ENCODE measurements at places on chromosomes 11 and 22.
A peak's percentile ranks its signal among the peaks of the same experiment; 100 is the strongest.

DNA sequence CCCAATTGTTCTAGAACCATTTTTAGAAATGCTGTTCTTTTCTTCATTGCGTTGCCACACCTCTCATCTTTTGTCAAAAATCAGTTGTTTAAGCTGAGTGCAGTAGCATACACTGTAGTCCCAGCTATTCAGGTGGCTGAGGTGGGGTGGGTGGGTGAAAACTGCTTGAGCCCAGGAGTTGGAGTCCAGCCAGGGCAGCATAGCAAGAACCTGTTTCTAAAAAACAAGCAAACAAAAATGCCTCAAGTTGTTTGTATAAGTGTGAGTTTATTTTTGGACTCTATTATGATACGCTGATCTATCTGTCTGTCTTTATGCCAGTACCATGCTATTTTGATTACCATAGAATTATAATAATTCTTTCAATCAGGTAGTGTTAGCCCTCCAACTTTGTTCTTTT, 62.5 kb upstream of the RRM1 start:
- DNase-seq, result no peak

GRCh38 chr11:115324581-115325432, 179.4 kb downstream of the CADM1 start:
- peak; percentile 25 for DNase-seq

GRCh38 chr11:114275280-114275679, 20.9 kb upstream of the NNMT start:
- no peak for DNase-seq

GRCh38 chr11:127966821-127967220, 620.5 kb downstream of the ETS1 start:
- no peak for DNase-seq

- no peak for DNase-seq
Observed at GRCh38 chr22:31881865-31882264, 62.5 kb upstream of the YWHAH start.

DNA sequence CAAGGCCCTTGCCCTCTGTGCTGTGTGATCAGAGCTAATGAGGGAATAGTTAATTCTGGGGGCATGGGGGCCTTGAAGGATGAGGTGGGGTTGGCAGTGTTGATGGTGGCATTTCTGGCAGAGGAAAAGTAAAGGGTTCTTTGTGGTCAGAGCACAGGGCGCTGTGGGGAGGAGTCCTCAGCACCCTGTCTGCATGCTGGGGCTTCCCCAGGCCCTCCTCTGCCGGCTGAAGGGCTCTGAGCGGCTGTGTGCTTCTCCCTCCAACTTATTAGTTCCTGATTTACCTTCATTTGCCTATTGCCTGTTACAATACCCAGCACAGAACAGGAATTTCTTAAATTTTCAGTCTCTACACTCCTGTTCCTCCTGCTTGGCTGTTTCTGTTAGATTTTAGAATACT, 122.8 kb downstream of the HIPK3 start:
- no peak for DNase-seq

- DNase-seq, result no peak
Observed at GRCh38 chr11:17145972-17146371, 61.8 kb downstream of the PIK3C2A start.

DNA sequence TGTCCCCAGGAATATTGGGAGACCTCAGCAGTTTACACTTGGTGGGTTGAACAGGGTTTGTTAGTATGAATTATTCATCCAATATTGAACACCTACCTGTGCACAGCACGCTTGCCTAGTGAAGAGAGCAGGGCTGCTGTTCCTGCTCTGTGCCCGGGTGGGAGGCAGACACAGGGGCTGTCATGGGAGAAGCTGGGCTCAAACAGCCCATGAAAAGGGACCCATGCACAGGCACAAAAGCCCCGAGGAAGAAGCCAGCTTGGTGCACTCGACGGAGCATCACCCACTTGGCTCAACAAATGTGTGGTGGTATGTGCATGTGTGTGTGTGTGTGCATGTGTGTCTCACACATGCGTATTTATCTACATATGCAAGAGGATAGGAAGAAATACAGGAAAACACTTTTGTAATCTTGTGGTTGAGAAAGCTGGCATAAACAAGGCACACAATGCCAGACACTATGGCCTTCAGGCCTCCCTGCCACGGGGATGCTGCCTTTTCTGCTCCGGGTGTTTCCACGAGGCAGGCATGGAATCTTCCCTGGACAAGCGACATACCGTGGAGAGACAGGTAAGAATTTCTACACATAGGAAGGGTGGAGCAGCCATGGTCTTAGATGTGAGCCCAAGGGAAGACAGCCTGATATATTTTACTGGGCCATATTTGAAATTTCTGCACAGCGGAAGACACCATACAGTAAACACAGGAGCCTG, 5.0 kb upstream of the APOBEC3A start:
- no peak for DNase-seq

GRCh38 chr11:128450882-128451651, 136.3 kb downstream of the ETS1 start:
- DNase-seq, result no peak

- DNase-seq, result no peak
Observed at GRCh38 chr11:17611503-17612220, 64.6 kb downstream of the OTOG start.

DNA sequence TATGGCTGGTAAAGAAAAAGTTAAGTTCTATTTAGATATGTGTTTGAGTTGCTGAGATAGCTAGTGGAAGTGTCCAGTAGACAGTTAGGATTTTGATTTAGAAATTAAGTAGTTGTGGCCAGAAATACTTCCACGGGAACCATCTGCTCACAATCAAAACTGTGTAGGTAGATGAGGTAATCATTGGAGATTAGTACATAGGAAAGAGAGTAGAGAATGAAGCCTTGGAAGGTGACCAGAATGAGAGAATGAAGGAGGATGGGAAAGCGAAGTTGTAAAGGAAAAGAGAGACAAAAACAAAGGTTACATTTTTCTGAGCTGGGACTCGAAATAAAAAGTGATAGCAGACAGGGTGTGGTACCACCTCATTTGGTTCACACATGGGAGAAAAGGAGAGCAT, 296.9 kb upstream of the SORL1-AS1 start:
- no peak for DNase-seq

- DNase-seq, result peak; percentile 54
Observed at GRCh38 chr22:41596776-41597634, 7.4 kb upstream of the PMM1 start.

- DNase-seq, result no peak
Observed at GRCh38 chr22:42324990-42325710, 54.7 kb upstream of the TCF20 start.

DNA sequence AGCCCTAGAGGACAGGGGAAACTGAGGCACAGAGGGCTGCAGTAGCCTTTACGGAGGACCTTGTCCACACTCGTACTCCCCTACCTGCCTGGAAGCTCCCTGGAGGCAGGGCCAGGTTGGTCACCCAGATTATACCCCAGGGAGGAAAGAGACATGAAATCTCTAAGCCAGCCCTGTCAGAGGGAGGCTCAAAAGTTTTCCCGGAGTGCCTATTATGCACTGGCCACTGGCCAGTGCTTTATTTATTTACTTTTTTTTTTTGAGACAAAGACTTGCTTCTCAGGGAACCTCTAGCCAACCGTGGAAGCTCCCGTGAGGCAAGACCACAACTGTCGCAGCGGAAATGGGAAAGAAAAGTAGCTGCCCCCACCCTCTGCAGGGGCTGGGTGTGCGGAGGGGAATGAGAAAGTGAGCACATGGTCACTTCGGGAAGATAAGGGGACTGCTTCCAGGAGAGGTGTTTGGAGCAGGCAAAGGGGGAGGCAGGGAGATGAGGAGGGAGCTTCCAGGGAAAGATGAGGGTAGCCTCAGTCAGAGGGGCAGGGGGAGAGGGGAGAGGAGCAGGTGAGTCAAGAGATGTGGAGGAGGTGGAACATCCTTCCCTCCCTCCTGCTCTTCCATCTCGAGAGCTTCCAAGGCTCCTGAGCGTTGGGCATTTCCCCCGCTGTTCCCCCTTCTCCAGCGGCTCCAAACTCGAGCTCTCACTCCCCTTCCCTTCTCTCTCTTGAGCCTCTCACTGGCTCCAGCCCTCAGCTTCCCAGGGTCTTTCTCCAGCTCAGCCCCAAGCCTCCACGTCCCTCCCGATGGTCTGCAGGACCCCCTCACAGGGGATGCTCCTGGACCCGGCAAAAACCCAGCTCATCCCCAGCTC, 4.3 kb downstream of the IL2RB start:
- no peak for DNase-seq

- no peak for DNase-seq
Observed at GRCh38 chr11:69512136-69512535, 30.7 kb downstream of the LINC01488 start.

DNA sequence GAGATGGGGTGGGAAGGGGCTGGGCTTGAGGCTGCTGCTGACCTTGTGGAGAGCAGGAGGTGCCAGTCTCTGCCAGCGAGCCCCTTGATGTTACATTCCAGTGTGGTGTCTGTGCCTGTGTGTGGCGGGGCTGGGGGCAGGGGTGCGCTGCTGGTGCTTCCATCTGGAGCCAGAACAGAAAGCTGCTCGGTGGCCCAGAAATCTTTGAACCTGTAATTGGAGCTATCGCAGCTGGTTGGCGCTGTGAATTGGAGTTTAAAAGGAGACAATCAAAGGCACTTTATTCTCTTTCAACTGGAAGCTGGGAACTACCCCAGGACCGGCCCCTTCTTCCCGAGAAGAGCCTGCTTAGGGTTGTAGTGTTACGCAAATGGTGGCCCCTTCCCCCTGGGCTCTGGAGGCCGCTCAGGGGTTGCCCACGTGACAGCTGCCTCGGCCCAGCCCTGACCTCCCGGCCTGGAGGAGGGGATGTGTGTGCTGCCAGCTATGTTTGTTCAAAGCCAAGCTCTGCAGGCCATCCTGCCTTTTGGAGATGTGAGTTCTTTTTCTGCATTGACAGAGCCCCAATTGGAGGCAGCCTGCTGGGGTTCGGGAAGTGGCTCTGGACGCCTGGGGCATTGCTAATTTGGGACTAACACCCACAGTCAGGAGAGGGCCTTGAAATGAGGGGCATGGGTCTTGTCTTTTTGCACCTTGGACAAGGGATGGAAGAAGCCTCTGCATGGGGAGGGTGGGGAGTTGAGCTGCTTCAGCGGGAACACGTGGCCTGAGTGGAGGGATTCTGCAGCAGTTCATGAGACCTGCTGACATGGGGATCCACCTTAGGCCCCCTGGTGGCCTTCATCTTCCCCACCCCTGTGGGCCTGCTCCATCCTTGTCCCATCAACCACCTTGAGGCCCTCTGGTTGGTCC, 14.0 kb upstream of the ARSA start:
- DNase-seq, result no peak

DNA sequence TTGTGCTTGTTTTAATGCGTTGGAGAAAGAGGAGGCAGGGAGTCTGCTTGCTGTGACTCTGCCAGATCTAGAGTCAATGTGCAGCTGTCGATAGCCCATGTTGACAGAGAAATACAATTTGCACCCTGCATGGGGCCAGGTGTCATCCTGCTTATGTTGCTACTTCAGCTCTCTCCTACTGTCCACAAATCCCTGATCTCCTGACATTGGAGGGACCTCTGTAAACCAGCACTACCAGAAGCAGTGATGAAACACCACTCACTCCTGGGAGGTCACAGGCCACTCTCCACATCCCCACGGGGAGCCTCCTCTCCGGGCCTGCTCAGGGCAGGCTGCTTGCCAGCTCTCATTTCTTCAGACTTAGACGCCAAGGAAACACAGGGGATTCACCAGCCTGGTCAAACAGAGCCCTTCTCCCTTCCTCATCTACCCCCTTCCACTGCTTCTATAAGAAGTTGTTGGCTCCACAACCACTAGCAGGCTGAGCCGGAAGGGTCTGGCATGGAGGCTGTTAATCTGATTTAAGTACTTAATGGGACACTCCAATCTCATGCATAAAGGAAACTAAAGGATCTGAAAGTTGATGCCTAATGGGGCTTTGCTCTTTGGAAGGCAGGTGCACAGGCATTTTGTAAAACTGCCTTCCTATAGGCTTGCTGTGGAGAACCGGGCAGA, 29.9 kb upstream of the CSNK2A3 start:
- no peak for DNase-seq

- DNase-seq, result no peak
Observed at GRCh38 chr11:70049045-70049444, 29.1 kb upstream of the ANO1 start.

DNA sequence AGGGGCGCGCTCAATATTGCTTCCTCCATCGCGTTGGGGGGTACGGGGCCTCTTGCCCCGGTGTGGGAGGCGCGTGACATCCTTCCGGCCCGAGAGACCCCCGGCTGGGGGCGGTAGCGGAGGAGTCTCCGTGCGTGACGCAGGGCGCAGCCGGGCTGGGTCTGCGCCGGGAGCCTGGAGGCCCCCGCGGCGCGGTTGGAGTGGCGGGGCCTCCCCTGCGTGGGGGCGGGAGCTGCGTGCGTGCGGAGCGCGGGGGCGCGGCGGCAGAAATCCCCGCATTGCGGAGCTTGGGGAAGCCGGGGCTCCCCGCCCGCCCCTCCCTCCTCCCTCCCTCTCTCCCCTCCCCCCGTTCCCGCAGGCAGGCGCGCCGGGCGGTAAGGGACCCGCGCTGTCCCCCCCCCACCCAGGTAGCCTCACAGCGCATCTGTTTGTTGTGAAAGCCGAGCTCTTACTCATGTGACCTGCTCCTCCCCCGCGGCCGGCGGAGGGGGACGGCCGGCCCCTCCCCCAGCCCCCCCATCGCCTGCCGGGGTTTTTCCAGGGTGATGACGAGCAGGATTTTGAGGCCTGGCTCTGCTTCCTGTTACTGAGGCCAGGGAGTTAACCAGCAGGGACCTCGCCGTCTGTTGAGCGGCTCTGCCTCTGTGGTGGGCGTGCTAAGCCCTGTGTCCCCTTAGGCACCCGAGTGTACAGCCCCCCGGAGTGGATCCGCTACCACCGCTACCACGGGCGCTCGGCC, 1.6 kb downstream of the PIM3 start:
- DNase-seq, result peak; percentile 94
